ENCODE measurements at places on chromosomes 6 and 20.

- DNase-seq, result no peak
Measured at GRCh38 chr6:163327165-163327880, 87.2 kb upstream of the QKI start.

DNA sequence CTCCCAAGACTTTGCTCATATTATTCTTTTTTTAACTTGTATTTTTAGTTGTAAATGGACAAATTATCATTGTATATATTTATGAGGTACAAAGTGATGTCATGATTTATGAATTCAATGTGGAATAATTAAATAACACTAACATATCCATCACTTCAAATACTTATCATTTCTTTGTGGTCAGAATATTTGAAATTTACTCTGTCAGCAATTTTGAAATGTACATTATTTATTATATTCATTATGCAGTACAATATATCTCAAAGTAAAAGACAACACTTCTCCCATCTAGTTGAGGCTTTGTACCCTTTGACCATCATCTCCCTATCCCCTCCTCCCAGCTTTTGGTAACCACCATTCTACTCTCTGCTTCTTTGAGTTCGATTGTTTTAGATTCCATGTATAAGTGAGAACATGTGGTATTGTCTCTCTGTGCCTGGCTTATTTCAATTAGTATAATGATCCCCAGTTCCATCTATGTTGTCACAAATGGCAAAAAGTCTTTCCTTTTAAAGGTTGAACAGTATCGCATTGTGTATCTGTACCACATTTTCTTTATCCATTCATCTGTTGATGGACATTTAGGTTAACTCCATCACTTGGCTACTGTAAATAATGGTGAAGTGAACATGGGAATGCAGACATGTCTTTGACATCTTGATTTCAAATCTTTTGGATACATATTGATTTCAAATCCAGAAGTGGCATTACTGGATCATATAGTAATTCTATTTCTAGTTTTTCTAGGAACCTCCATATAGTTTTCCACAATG lies 197.2 kb downstream of the KIF6 start:
- DNase-seq, result no peak

DNA sequence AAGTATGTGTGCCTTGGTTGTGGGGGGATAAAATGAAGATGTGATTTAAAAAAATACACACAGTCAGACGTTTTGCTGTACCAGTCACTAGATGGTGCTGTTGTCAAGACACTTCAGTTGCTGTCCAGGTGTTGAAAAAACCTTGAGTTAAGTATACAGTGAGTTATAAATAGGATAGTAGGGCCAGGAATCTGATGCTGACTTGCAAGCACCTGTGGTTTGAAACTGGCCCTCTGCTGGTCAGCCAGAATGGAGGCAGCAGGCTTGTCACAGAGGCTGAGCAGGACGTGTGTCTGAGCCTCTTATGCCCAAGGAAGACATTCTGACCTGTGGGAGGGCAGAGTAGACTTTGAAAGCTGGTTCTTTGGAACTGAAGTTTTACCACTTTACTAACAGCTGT lies 27.8 kb downstream of the RNF8 start:
- DNase-seq, result peak; percentile 6

DNA sequence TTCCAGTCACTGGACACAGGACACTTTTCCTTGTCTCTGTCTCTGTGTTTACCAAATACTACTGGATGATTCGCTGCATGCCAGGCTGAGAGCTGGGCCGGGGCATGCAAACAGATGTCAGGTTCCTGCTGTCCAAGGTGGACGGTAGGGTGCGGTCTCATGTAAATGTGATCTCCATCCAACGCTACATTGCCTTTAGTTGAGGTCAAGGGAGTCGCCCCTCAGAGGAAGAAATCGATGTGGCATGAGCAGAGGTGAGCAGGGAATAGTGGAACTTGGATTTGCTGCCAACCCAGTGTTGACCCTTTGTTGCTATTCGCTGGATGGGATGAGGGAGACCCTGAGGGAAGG lies 9.8 kb upstream of the TOX2 start:
- no peak for DNase-seq

DNA sequence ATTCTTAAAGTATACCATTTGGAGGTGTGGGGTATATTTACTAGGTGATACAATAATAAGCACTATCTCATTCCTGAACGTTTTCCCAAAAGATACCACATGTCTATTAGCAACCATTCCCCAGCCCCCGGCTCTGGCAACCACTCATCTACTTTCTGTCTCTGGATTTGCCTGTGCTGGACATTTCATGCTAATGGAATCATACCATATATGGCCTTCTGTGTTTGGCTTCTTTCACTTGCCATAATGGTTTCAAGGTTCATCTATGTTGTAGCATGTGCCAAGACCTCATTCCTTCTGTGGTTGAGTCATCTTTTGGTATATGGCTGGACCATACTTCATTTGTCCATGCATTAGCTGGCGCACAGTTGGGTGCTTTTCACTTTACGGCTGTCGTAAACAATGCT lies 39.7 kb downstream of the BCAS4 start:
- DNase-seq, result no peak
